ENCODE measurements at places on chromosomes 4 and X.

DNA sequence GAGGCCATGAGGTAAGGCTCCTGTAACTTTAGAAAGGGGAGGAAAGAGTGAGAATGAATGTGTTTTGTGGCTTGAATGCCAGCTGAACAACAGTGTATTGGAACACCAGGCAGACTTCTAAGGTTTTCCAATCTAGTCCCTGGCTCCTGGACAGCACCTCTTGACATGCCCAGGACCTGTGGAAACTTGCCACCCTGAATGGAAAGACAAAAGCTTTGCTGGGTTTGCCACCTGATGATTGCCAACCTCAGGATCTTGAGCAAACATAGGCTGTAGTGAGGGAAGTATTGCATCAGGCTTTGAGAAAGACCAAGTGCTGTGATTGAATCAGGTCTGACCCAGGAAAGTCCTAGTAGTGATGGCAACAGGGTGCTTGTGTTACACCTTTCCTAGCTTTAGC is 1393.1 kb upstream of the DIAPH2 start:
- no peak for DNase-seq

DNA sequence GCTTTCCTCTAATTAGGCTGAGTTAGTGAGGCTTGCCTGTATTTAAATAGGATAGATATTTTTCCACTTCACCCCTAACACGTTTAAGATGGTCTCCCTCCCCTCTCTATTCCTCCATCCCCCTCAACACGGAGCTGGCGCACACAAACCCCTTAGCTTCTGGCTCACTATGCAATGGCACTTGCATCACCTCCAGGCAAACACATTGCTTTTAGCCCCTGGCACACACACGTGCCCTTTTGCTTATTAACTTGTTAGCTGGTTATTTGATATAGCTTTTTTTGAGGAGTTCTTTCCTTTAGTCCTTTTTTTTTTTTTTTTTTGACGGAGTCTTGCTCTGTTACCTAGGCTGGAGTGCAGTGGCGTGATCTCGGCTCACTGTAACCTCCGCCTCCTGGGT is 94.3 kb downstream of the HDAC8 start:
- DNase-seq = no peak

- DNase-seq = no peak
These were observed 6.9 kb upstream of the ADRA2C start for GRCh38 chr4:3759236-3759635.

- no peak for DNase-seq
These were observed 111.2 kb upstream of the GALNT7 start for GRCh38 chr4:173057442-173057841.

DNA sequence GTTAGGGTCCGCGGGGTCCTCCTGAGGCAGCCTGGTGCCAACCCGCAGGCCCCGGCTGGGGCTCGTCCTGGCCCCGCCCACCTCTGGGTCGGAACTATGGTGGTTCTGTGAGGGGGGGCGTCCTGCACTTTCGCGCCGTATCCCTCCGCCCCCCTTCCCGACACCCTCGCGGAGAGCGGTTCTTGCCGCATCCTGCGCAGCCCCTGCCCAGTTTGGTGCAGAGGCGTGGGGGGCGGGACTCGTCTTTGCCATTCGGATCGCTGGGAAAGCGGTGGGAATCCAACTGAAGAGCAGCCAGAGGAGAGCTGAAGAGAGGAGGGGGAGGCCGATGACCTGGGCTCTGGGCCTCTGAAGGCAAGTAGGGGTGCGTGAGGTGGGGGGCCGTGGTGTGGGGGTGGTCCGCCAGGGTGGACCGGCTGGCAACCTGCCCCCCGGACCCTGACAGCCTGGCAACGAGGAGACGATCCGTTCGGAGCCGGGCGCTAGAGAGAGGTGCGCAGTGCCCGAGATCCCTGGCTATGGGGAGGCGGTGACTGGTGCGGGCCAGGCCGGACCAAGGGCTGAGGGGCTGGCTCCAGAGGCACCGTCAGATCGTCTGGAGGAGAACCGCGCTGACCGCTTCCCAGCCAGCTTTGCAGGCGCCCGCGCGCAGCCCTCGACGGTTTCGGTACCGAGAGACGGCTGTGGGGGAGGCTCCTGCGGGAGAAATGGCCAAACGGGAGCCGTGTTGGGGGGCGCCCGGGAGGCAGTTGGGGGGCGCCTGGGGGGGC is at the start of gene GPRASP1:
GPRASP1 (plus strand) TSS at position 242 of the 770 bp plus-strand sequence. CDS start 2,431 bp downstream, outside the sequence.
- DNase-seq = no peak

- no peak for DNase-seq
These were observed 161.8 kb downstream of the RPA4 start for GRCh38 chrX:97045470-97045869.

DNA sequence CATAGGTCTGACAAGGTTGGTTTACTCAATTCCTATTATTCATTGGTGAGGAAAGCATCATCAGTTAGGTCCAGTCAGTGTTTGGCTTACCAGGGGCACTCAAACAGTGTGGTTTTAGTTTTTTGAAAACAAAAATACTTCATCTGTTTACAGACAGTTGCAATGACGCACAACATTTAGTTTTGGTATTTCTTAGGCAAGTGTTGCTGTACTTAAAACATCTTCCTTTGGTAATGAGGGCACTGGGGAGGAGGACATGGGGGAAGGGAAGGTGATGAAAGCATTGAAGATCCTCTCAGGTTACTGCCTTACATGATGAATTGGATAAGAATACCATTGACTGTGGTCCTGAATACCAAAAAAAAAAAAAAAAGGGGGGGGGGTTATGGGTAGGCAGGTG is 93.7 kb upstream of the MAOA start:
- no peak for DNase-seq

GRCh38 chr4:55411621-55412020 is 15.9 kb downstream of the TMEM165 start:
- no peak for DNase-seq

DNA sequence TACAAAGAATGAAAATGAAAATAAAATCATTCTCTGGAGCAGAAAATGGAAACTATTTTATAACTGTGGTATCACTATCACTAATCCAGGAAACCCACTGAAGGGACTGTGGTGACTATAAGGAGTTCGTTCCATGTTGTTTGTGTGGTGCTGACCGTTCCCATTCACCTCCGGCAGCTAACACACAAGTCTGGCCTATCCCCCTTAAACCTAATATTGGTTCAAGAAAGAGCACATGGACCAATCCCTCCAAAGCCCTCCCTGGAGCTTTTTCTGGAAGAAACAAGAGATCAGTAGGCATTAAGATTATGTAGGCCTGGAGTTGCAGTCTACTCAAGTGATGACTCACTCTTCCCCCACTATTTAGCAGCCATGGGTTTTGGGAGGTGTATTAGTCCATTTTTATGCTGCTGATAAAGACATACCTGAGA is 25.9 kb upstream of the FAM241A start:
- no peak for DNase-seq

DNA sequence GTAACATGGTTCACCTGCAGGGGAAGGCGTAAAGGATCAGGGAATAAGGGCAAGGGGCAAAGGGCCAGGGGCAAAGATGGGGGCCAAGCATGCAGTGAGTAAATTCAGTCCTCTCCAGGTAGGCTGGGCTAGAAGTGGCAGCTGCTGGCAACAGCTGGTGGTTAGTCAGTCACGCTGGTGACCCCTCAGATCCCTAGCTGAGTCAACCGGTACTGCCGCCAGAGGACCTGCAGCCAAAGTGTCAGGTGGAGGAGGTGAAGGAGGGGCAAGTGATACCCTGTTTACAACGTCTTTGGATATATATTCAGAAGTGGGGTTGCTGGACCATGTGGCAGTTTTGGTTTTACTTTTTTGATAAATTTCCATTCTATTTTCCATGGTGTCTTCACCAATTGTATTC is 24.6 kb upstream of the NAP1L2 start:
- no peak for DNase-seq

- no peak for DNase-seq
These were observed 256.3 kb downstream of the CENPC start for GRCh38 chr4:67288964-67289363.

DNA sequence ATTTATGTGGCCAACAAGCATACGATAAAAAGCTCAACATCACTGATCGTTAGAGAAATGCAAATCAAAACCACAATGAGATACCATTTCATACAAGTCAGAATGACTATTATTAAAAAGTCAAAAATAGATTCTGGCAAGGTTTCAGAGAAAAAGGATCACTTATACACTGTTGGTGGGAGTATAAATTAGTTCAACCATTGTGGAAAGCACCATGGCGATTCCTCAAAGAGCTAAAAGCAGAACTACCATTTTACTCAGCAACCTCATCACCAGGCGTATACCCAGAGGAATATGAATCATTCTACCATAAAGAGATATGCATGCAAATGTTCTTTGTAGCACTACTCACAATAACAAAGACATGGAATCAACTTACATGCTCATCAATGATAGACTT is 478.7 kb upstream of the GALNTL6 start:
- no peak for DNase-seq

GRCh38 chr4:82044141-82044993 is 329.4 kb downstream of the HNRNPD start:
- DNase-seq = no peak

- DNase-seq = no peak
These were observed 10.1 kb upstream of the BMP2K start for GRCh38 chr4:78766026-78766425.

GRCh38 chr4:8162625-8163024 is 4.0 kb upstream of the ABLIM2 start:
- DNase-seq = no peak

DNA sequence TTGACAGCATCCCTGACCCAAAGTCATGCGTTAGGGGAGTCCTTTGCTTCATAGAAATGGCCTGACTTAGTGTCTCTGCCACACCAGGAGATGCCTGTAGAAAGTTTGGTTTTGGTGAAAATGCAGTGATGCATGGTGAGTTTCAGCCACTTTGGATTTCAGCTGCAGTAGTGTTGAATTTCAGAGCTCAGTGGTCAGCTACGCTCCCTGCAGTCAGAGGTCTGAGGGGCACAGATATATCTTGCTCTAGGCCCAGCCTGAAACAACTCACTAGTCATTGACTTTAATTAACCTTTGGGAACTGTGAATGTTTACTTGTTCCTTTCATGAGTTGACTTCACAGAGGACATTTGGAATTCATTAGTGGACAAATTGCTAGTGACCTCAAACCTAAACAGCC is 17.5 kb downstream of the RBMX2 start:
- no peak for DNase-seq

DNA sequence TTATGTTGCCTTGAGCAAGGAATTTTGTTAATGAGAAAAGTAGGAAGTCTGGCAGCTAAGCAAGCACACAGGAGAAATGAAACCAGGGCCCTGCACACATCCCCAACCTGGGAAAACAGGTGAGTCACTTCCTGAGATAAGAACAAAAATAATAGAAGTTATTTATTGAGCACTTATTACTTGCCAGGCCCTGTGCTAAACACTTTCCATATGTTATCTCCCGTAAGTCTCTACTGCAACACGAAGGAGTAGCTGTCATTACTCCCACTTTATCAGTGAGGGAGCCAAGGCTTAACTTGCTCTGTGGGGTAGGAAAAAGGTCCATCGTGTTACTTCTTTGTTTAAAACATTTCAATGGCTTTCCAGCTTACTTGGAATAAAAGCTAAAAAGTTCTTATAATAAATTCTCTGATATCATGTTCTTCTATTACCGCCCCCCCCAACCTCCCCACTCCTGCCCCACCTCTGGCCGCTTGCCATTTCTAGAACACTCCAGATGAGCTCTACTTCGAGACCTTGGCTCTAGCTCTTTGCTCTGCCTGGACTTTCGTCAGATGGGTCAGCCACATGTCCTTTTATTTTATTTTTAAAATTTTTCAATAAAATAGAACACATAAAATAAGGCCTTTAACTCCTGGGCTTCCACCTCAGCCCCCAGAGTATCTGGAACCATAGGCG is 36.3 kb upstream of the PLAC8 start:
- DNase-seq = no peak

DNA sequence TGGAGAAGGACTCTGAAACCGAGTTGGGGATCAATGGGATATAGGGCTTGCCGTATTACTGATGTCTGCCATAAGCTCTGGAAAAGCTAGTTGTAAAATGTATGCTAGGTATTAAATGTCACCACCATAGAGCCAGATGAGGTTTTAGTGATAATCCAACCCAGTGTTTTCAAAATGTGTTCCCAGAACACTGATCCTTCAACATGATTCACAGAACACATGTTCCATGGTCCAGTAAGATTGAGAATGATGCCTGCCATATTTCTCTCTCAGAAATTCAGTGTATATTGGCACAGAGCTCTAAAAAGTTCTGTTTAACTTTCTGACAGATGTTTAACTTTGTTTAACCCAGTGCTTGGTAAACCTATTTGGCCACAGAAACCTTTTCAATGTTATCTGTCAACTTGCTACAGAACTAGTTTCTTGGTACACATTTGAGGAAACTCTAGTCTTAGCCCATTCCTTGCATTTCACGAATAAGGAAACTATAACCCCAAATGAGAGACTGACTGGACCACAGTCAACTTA is 160.2 kb downstream of the PALLD start:
- no peak for DNase-seq

GRCh38 chr4:164596318-164596878 is 157.5 kb upstream of the SMIM31 start:
- no peak for DNase-seq

- DNase-seq = no peak
These were observed 16.7 kb downstream of the PAGE4 start for GRCh38 chrX:49845701-49846403.

- no peak for DNase-seq
These were observed 42.9 kb upstream of the PROM1 start for GRCh38 chr4:16126714-16127113.

DNA sequence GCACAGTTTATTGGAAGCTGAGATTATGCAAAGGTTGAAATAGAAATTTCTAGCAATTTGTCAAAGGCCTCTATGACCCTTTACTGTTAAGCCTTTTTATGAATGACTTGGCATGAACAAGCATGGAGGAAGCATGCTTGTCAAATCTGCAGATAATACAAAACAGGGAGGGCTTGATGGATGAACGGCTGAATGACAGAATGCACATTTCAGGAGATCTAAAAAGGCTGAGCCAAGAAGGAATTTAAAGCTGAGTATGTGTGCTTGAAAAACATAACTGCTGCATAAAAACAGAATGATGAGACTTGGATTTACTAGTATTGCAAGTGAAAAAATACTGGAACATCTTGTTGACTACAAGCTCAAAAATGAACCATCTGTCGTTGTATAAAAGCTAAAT is 29.0 kb upstream of the UBE2K start:
- no peak for DNase-seq

- no peak for DNase-seq
These were observed 68.6 kb downstream of the CHST7 start for GRCh38 chrX:46642145-46642544.

All from stimulated activated CD4-positive, alpha-beta T cell treated with anti-CD3 and anti-CD28 coated beads, TNF-alpha, amount 100 ng/mL, for 48 hours (primary cell).